ENCODE measurements at places on chromosomes 7 and 10. TPM values are rescaled to one million over a fixed set of nuclear protein-coding genes. Genes with fewer than 3 reads are reported as not detected.

Gene GCK
- total RNA-seq, result not detected

Gene SCRN1
- 12.0 TPM for total RNA-seq

Gene KCND2
- total RNA-seq, result not detected

Gene TRPV5
- not detected for total RNA-seq

Gene ATP6V0A4
- total RNA-seq, result not detected

Gene MASTL
- 40.1 TPM for total RNA-seq

Gene C10orf62
- total RNA-seq, result not detected

Gene OR2A12
- total RNA-seq, result not detected

DNA sequence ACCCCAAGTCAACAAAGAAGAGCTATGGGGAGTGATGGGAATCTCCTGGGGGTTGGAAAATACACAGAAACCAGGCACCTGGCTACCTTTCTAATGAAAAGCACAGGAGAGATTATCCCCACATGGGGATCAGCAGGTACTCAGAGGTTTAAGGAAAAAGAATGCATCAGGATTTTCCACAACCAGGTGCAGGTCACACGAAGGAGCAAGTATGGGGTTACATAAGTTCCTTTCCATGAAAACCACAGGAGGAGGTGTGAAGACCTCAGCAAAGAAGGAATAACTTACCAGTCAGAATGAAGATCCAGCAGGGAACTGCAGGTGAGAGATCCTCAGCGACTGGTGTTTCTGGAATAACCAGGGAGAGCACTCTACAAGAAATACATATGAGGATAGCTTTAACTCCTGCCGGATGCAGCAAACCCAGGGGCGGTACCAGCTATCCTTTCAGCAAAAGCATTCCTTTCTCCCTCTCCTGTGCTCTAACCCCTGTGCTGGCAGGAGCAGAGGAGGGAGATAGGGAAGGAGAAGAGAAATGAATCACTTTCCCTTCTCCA is 116.7 kb upstream of the TMEM106B start:
- no peaks in the 10 kb centered on the region for H3K36me3 ChIP-seq
- no peak overlapping the region for H3K4me3 ChIP-seq
- no peaks in the 10 kb centered on the region for H3K4me1 ChIP-seq
- no peak for DNase-seq

DNA sequence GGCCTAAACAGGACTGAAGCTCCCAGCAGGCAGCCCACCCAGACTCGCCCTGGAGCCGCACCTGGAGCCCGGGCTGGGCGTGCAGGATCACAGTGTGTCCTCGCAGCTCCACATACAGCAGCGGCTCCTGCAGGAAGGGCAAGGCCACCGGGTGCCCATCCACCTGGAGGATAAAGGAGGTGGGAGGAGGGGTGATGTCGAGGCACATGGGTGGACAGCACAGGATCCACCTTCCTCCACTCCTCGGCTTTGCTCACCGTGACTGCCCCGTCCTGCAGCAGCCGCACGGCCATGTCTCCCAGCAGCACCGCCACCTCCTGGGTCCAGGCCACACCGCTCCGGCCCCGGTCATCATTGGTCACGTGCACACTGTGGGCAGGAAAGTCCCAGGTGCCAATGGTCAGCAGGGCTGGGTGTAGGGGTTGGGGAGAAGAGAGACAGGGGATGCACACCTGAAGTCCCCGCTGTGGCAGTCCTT is 16.8 kb downstream of the ATP6V1F start:
- no peak for DNase-seq
- no peak overlapping the region for H3K4me3 ChIP-seq
- H3K36me3 ChIP-seq, result no peaks in the 10 kb centered on the region

DNA sequence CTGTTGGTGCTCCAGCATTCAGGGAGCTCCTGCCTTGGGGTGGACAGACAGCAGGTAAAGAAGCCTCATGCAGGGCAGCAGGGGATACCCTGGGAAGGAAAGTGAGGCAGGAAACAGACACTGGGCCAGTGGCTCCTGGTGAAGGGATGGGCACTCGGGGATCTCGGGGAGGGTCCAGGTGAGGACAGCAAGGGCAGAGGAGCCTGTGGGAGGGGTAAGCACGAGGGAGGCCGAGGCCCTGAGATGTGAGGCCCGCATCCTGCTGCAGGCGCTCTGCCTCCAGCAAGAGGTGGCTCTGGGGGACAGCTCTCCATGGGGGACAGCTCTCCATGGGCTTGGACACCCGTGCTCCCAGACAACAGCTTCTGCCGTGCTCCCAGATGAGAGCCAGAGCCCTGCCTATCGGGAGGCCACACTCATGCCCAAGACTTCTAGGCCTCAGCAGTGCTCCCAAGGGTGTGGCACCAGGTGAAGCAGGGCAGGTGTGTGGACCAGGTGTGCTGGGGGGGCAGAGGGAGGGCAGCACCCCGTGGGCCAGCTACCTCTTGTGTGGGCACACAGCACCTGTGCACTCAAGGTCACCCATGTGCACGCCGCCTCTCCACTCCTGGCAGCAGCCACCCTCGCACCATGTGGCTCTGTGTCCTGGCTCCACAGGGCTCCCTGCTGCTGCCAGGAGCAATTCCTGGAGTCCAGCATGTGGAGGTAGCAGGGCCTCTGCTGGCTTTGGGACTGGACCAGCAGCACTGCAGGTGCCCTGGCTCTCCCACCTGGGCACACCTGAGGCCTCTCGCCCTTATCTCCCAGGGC is 93.6 kb upstream of the INSIG1 start:
- no peak overlapping the region for H3K4me3 ChIP-seq
- no peaks in the 10 kb centered on the region for H3K27me3 ChIP-seq
- peak overlapping the region; percentile 97 for H3K27ac ChIP-seq
- DNase-seq, result no peak

- DNase-seq, result no peak
- peaks cover 36% of the 10 kb centered on the region for H3K27me3 ChIP-seq
- no peak overlapping the region for H3K27ac ChIP-seq
- no peaks in the 10 kb centered on the region for H3K36me3 ChIP-seq
- H3K4me1 ChIP-seq, result peaks cover 16% of the 10 kb centered on the region
Measured at GRCh38 chr10:44863344-44864047, 47.6 kb upstream of the TMEM72 start.

GRCh38 chr10:122338609-122339441 is 35.7 kb upstream of the PLEKHA1 start:
- no peak overlapping the region for H3K4me3 ChIP-seq
- no peaks in the 10 kb centered on the region for H3K27me3 ChIP-seq
- no peaks in the 10 kb centered on the region for H3K36me3 ChIP-seq
- no peak overlapping the region for H3K27ac ChIP-seq

DNA sequence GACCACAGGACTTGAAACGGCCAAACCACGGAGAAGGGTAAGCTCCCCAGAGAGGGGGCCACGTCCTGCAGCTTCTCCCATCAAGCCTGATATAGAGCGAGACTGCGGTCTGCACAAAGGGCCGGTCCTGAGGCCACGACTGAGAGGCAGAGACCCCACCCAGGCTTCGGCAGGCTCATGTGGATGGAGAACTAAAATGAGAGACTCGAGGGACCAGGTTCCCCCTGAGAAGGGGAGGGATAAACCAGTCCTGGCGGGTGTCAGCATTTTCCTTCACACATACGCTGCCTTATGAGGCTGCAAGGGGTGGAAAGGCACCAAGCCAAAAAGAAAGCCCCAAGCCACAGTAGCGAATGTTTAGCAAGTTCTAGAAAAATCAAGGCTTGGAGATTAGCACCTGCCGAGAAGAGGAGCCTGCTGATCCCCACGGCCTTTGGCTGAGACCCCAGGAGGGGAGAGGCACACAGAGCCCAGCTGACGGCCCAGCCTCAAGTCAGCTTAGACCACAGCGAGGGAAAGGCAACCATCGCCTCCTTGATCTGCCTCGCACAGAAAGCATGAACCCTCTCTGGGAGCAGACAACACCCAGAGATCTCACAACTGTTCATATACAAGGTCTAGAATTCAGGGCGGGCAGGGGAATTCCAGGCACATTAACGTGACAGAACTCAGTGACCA is 92.6 kb upstream of the RNF32 start:
- H3K4me3 ChIP-seq, result no peak overlapping the region
- H3K27me3 ChIP-seq, result peaks cover 8% of the 10 kb centered on the region

DNA sequence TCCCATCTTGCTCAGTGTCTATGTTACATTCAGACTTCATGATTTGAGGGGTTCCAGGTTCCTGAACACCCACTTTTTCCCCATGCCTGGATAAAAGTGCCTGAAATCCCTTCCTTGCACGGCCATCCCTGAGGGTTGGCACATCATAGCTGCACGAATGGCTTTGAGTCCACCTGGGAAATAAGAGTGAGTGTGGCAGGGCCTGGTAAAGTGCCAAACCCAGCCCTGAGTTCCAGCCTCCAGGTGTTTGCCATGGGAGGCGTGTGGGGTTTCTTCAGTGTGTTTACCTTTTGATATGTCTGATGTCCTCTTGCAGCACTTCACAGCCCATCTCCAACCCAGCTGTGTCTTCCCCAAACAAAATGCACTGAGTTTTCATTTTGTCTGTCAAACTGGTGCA is 145.7 kb downstream of the PAXIP1 start:
- DNase-seq, result no peak
- no peak overlapping the region for H3K4me3 ChIP-seq
- no peaks in the 10 kb centered on the region for H3K36me3 ChIP-seq
- no peak overlapping the region for H3K27ac ChIP-seq
- no peaks in the 10 kb centered on the region for H3K27me3 ChIP-seq

DNA sequence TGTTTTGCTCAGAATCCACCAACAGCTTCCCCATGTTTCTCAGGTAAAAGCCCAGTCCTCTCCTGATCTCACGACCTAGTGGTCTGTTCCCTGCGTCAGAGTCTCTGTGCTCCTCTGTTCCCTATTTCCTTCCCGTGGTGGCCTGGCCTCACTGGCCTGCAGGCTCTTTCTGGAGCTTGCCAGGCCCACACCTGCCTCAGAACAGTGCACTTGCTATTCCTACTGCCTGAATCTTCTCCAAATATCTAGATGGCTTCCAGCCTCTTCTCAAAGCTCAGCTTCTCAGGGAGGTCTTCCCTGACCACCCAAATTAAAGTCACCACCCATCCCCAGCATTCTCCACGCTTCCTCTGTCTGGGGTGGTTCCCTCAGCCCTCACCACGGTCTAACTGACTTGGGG is 165.3 kb downstream of the USP6NL start:
- no peaks in the 10 kb centered on the region for H3K36me3 ChIP-seq
- no peak overlapping the region for H3K4me3 ChIP-seq
- no peak for DNase-seq
- H3K4me1 ChIP-seq, result peaks cover 2% of the 10 kb centered on the region
- H3K27ac ChIP-seq, result peak overlapping the region; percentile 28
- peaks cover 5% of the 10 kb centered on the region for H3K27me3 ChIP-seq

- H3K36me3 ChIP-seq, result no peaks in the 10 kb centered on the region
- no peak for DNase-seq
- H3K27me3 ChIP-seq, result peaks cover 4% of the 10 kb centered on the region
- no peak overlapping the region for H3K4me3 ChIP-seq
Measured at GRCh38 chr10:15313047-15313446, 58.0 kb downstream of the FAM171A1 start.

DNA sequence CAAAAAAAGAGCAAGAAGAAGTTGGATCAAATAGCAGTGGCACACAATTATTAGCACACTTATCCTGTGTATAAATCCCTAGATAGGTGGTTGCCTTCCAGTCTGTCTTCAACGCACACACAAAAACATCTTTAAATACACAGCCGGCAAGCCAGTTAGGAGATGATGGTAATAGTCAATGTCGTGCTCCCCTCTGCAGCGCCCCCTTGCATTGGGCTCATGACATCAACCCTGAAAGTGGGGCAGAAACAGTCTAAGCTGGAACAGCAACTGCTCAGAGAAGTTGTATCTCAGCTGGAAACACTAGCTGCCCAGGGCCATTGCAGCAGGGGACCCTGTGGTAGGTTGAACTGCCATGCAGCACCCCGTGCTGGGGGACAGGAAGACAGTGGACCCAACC is 179.5 kb upstream of the YAE1 start:
- H3K36me3 ChIP-seq, result no peaks in the 10 kb centered on the region
- no peak overlapping the region for H3K27ac ChIP-seq
- H3K4me3 ChIP-seq, result no peak overlapping the region

GRCh38 chr10:46557319-46558121 is 1.1 kb upstream of the GPRIN2 start:
- H3K4me1 ChIP-seq, result peaks cover 3% of the 10 kb centered on the region
- H3K36me3 ChIP-seq, result no peaks in the 10 kb centered on the region
- peak; percentile 18 for DNase-seq
- no peak overlapping the region for H3K4me3 ChIP-seq
- no peak overlapping the region for H3K27ac ChIP-seq

GRCh38 chr10:119310806-119311205 is 103.4 kb downstream of the GRK5 start:
- H3K4me3 ChIP-seq, result no peak overlapping the region
- H3K27me3 ChIP-seq, result peaks cover 31% of the 10 kb centered on the region
- no peak for DNase-seq

GRCh38 chr7:104127204-104127603 is 80.6 kb downstream of the ORC5 start:
- DNase-seq, result no peak
- no peaks in the 10 kb centered on the region for H3K27me3 ChIP-seq
- no peak overlapping the region for H3K4me3 ChIP-seq
- no peak overlapping the region for H3K27ac ChIP-seq
- H3K4me1 ChIP-seq, result no peaks in the 10 kb centered on the region

DNA sequence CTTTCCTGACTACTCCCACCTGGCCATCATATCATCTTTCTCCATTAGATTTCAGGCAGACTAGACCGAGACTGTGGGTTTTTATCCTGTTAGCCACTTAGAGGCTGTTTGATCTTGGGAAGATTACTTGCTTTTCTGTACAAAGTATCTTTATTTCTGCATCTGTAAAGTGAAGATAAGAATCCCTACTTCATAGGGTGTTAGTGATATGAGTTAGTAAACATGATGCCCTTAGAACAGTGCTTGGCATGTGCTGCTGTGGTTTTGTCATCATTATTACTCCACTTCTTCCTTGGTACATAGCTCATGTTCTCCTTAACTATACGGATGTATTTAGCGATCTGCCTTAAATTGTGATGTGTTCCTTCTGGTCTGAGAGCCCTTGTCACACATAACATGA is 165.2 kb downstream of the AUTS2 start:
- no peak overlapping the region for H3K4me3 ChIP-seq
- H3K27me3 ChIP-seq, result peaks cover 4% of the 10 kb centered on the region
- no peak for DNase-seq
- no peaks in the 10 kb centered on the region for H3K36me3 ChIP-seq
- H3K27ac ChIP-seq, result no peak overlapping the region

DNA sequence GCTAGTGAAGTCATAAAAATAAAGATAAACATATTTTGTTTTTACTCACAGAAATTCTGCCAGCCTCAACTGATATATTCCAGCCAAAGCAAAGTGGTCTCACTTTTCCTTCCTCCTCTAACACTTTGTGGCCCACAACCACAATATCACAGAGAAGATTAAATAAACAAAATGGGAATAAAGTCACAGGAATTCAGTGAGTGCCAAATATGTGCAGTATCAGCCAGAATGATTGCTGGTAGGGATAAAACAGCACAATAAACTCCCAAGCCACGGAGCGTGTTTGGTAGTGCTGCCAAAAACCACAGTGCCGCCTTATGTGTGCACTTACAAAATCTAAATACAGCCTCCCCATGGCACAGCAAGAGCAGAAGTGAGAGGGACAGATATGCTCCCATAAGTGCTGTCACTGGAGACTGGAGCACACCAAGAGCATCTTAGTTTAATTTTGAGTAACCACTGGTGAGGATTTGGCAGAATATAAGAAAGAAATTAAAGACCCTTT is 155.8 kb downstream of the POM121L12 start:
- DNase-seq, result no peak
- H3K4me1 ChIP-seq, result no peaks in the 10 kb centered on the region
- no peak overlapping the region for H3K27ac ChIP-seq
- H3K36me3 ChIP-seq, result no peaks in the 10 kb centered on the region
- H3K4me3 ChIP-seq, result no peak overlapping the region

- peak overlapping the region; percentile 39 for H3K4me3 ChIP-seq
- peaks cover 66% of the 10 kb centered on the region for H3K36me3 ChIP-seq
- peak; percentile 77 for DNase-seq
Measured at GRCh38 chr7:3106361-3106826, 62.7 kb upstream of the CARD11 start.
